ENCODE measurements at places on chromosomes 11 and 22.

DNA sequence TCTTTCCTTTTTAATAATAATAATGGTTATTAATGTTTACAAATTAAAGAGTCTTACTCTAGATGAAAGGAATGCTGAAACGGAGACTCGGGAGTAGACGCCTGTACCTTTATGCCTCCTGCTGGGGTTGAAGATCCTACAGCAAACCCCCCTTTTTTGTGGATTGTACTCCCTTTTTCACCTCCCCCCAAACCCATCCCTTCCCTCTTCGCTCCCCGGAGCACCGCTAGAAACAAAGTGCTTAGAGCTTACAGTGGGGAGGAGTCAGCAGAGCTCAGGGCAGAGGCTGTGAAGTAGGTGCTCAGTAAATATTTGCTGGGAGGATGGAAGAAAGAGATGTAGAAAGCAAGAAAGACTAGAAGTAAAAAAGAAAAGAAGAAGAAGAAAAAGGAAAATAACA lies 169.7 kb downstream of the NXPE2 start:
- DNase-seq = no peak

DNA sequence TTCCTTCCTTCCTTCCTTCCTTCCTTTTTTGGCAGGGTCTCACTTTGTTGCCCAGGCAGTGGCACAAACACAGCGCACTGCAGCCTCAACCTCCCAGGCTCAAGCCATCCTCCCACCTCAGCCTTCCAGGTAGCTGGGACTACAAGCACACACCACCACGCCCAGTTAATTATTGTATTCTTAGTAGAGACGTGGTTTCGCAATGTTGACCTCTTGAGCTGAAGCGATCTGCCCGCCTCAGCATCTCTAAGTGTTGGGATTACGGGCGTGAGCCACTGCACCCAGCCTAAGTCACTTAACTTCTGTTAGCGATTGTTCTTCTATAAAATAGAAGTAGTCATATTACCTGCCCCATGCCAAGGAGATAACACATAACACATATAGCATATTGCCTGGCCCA lies 2.8 kb upstream of the SYTL2 start:
- DNase-seq = no peak

DNA sequence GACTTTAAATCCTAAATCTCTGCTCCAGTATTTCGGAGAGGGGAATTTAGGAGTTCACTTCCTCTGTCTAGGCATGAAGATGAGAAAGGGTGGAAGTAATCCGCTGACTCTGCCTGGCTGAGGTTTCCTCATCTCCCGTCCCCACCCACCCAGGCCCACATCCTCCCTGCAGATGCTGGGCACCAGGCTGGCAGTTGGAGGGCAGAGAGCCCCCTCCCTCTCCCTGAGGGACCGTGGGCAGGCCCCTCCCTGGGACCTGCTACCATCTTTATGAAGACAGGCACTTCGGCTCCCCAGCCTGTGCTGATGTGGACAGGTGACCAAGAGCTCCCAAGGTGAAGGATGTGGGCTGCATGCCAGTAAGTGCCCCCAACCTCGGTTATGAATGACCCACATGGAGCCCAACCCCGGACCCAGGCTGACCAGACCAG lies 6.7 kb downstream of the CASTOR1 start:
- DNase-seq = peak; percentile 56

- DNase-seq = peak; percentile 43
Measured at GRCh38 chr22:48579043-48579927, 1248.4 kb downstream of the BRD1 start.

- DNase-seq = peak; percentile 71
Measured at GRCh38 chr11:34052608-34053160, 1.2 kb downstream of the CAPRIN1 start.

- no peak for DNase-seq
Measured at GRCh38 chr11:12666915-12667314, 7.3 kb upstream of the TEAD1 start.

DNA sequence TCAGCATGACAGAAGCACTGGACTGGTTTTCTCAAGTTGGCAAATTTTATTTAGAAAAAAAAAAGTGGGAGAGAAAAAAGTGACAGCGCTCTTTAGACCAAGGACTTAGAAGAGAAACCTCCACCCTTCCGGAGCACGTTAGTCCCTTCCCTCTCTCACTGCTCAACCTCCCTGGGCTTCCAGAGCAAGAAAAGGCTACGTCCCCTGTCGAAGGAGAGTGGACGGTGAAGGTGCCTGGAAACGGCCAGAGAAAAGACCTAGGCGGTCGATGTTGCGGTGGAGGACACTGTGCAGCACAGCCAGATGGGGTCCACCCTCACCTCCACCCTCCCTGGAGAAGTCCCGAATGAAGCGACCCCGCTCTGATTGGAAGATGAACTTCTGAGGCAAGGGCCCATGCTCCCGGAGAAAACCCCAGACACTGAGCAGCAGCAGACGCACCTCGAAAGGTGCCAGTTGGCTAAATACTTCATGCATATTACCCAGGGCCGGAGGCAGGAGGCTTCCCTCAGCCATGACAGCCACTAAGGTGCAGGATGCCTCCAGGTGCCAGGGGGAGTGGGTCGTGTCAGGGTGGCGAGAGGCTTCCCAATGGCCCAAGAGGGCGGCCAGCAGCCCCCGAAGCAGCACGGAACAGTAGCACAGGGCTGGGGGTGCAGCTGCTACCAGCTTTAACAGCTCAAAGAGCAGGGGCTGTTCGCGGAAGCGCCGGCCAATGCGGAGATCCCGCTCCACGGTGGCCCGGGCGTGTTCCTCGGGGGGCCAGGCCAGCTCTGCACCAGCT lies 604 bp upstream of the GANAB start:
- no peak for DNase-seq

GRCh38 chr11:70577948-70578347 lies 179.6 kb downstream of the CTTN start:
- DNase-seq = no peak

DNA sequence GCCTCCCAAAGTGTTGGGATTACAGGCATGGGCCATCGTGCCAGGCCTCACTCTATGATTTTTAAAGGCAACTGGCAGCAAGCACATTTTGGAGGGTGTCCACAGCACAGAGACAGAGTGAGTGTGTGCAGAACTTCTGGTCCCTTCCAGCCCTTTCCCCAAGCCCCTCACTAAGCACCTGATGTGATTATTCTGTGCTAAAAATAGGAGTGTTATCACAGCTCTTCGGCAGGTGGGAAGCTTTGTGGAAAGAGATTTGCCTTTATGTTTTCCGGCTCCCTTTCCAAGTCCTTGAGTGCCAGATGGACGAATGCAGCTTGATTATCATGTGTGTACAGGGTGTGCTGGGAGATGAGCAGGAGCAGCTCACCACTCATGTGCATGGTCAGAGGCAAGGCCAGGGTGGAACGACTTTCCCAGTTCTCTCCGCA lies 310.8 kb downstream of the DDX10 start:
- no peak for DNase-seq

DNA sequence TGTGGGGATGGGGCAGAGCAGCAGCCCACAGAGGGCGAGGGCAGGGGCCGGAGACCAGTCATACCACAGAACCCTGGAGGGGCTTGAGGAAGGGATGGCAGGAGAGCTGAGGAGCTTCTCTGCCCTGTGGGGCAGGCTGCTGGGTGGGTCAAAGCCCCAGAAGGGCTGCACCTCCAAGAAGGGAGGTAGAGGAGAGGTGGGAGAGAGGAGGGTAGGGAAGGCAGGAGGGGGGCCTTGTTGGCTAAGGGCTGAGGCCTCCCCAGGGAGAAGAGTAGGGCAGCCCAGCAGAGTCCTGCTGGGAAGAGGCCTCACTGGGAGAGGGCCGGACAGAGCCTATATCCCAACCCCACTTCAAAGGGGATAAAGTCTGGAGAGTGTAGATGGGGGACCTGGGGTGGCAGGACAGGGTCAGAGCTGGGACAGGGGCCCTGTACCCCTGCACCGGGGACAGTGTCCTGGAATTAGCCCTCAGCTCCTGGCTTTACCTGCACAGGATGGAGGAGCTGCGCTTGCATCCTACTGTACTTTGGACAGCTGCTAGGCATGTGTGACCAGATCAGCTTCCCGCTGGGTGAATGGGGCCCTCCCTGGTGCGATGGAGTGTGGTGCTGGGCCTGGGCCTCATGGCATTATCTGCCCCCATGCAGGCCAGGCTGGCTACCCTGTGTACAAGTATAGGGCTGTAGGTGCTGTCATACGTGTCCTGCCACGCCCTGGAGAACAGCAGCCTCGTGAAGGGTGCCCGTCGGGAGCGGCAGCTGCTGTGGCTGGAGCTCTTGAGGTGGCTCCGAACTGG lies 7.3 kb downstream of the DGCR6L start:
- peak; percentile 25 for DNase-seq

GRCh38 chr11:122038543-122038942 lies 77.5 kb downstream of the BLID start:
- DNase-seq = no peak

- DNase-seq = no peak
Measured at GRCh38 chr11:107787733-107788132, 70.9 kb downstream of the SLC35F2 start.

DNA sequence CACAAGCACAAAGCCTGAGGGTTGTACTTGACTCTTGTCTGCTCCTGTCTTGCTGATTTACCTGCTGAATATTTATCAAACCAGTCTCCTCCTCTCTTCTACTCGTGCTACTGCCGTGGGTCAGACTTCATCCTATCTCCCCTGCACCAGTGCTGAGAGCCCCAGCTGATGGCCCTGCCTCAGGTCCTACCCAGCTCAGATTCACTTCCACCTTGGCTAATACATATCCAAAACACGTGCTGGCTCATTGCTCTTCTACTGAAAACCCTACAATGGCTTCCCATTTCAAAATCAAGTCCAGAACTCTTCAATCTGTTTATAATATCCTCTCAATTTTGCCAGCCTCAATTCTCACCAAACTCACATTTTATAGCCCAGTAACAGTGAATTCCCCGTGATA lies 48.3 kb downstream of the RAB30 start:
- no peak for DNase-seq

- DNase-seq = no peak
Measured at GRCh38 chr11:111846063-111846462, 25.3 kb downstream of the ALG9 start.

GRCh38 chr22:24099666-24100065 lies 81.6 kb upstream of the SUSD2 start:
- DNase-seq = no peak

All from Right ventricle myocardium inferior (tissue), 1 donor.